ENCODE measurements at places on chromosomes 7 and 10. TPM values are rescaled to one million over a fixed set of nuclear protein-coding genes. Genes with fewer than 3 reads are reported as not detected.
A peak's percentile ranks its signal among the peaks of the same experiment; 100 is the strongest.

DNA sequence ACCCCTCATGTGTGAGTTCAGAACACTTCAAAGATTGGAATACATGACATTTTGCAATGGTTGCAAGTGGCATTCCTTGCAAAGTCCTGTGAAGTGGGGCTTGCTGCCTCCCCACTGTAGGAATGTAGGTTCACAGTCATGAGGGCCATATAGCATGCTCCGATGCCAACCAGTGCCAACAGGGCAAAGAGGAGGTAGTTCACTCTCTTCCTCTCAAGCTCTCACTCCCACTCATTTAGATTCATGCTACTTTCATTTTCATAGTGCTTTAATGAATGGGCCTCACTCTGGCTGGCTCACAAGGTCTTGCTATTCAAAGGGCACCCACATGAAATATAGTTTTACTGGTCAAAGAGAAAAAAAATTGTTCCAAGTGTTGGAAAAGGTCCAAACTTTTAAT, 169.9 kb upstream of the AOAH start:
- H3K27ac ChIP-seq: no peak overlapping the region
- H3K4me3 ChIP-seq: no peak overlapping the region
- no peaks in the 10 kb centered on the region for H3K36me3 ChIP-seq
- no peak for DNase-seq
- no peaks in the 10 kb centered on the region for H3K4me1 ChIP-seq

PRKG1 gene
- total RNA-seq: 0.68 TPM

- DNase-seq: no peak
- no peaks in the 10 kb centered on the region for H3K4me1 ChIP-seq
- no peaks in the 10 kb centered on the region for H3K36me3 ChIP-seq
- H3K4me3 ChIP-seq: no peak overlapping the region
- H3K27me3 ChIP-seq: no peaks in the 10 kb centered on the region
- H3K27ac ChIP-seq: no peak overlapping the region
Observed at GRCh38 chr7:129163875-129164544, 19.5 kb downstream of the TSPAN33 start.

ZNF511 gene
- 40.1 TPM for total RNA-seq

- no peaks in the 10 kb centered on the region for H3K4me1 ChIP-seq
- H3K27ac ChIP-seq: no peak overlapping the region
- DNase-seq: no peak
- H3K27me3 ChIP-seq: no peaks in the 10 kb centered on the region
- no peak overlapping the region for H3K4me3 ChIP-seq
Observed at GRCh38 chr10:101894266-101894665, 50.7 kb upstream of the KCNIP2 start.

- H3K36me3 ChIP-seq: no peaks in the 10 kb centered on the region
- H3K27me3 ChIP-seq: no peaks in the 10 kb centered on the region
- no peak overlapping the region for H3K27ac ChIP-seq
- DNase-seq: no peak
Observed at GRCh38 chr10:45155784-45156183, 155.1 kb downstream of the ZNF22 start.

DNA sequence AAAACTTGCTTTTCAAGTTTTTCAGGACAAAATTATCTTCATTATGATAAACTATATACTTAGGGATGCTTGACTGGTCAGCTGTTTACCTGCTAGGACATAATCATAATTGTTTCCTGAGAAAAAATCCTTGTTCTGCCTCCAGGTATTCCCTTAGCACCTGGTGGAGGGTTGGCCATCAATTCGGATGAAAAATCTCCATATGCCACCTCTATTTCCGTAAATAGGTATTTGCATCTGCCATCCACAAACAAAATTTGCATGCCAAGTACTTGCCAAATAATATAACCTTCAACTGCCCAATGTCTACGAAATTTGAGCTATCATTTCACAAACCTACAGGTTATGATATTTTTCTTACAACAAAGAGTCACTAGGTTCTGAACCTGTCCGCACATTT, 126.2 kb downstream of the RNF133 start:
- H3K4me3 ChIP-seq: no peak overlapping the region
- no peak overlapping the region for H3K27ac ChIP-seq
- no peak for DNase-seq
- no peaks in the 10 kb centered on the region for H3K27me3 ChIP-seq
- no peaks in the 10 kb centered on the region for H3K4me1 ChIP-seq

NPTX2 gene
- not detected for total RNA-seq

C10orf53 gene
- total RNA-seq: not detected

GRCh38 chr10:79473496-79474095, 28.2 kb upstream of the ZCCHC24 start:
- H3K27me3 ChIP-seq: no peaks in the 10 kb centered on the region
- H3K4me1 ChIP-seq: peaks cover 14% of the 10 kb centered on the region
- H3K36me3 ChIP-seq: no peaks in the 10 kb centered on the region
- H3K27ac ChIP-seq: no peak overlapping the region
- DNase-seq: no peak

SH2D4B gene
- total RNA-seq: 0.24 TPM

- no peak overlapping the region for H3K27ac ChIP-seq
- H3K36me3 ChIP-seq: no peaks in the 10 kb centered on the region
- no peak overlapping the region for H3K4me3 ChIP-seq
- DNase-seq: no peak
- H3K4me1 ChIP-seq: peaks cover 6% of the 10 kb centered on the region
- H3K27me3 ChIP-seq: no peaks in the 10 kb centered on the region
Observed at GRCh38 chr7:103626776-103627175, 180.8 kb upstream of the SLC26A5 start.

DNA sequence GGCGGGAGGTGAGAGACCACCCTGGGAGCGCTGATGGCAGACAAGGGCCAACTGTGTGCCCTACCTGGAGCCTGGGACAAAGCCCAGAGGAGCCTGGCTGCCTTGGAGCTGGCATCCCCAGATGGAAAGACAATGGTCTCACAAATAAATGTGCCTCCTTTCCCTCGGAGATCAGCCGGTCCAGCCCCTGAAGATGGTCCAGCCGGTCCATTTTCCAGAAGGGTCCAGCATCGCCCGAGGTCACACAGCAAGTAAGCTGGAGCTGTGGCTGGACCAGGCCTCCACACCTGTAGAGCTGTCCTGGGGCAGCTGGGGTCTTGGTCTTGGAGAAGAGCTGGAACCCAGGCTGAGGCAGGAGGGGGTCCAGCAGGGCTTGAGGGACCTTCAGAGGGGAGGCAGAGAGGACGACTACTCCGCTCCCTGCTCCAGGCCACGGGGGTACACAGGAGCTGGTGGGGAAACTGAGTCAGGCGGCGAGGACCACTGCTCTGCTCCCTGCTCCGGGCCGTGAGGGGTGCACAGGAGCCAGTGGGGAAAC, 3.6 kb downstream of the ELFN1 start:
- H3K36me3 ChIP-seq: no peaks in the 10 kb centered on the region
- no peak overlapping the region for H3K27ac ChIP-seq
- no peak overlapping the region for H3K4me3 ChIP-seq
- peaks cover 76% of the 10 kb centered on the region for H3K27me3 ChIP-seq
- no peak for DNase-seq

GRCh38 chr10:121998462-121998861, 9.5 kb downstream of the TACC2 start:
- no peak for DNase-seq
- no peak overlapping the region for H3K27ac ChIP-seq
- no peak overlapping the region for H3K4me3 ChIP-seq
- H3K36me3 ChIP-seq: no peaks in the 10 kb centered on the region

ATP6V0A4 gene
- total RNA-seq: 4.8 TPM

GRCh38 chr10:8463853-8464252, 409.4 kb downstream of the GATA3 start:
- no peak overlapping the region for H3K27ac ChIP-seq
- H3K27me3 ChIP-seq: no peaks in the 10 kb centered on the region
- no peak overlapping the region for H3K4me3 ChIP-seq
- no peaks in the 10 kb centered on the region for H3K4me1 ChIP-seq
- DNase-seq: no peak

CLRN3 gene
- total RNA-seq: not detected

GRCh38 chr10:128867210-128867609, 599.8 kb upstream of the MGMT start:
- no peaks in the 10 kb centered on the region for H3K4me1 ChIP-seq
- no peak overlapping the region for H3K27ac ChIP-seq
- no peaks in the 10 kb centered on the region for H3K36me3 ChIP-seq

DNA sequence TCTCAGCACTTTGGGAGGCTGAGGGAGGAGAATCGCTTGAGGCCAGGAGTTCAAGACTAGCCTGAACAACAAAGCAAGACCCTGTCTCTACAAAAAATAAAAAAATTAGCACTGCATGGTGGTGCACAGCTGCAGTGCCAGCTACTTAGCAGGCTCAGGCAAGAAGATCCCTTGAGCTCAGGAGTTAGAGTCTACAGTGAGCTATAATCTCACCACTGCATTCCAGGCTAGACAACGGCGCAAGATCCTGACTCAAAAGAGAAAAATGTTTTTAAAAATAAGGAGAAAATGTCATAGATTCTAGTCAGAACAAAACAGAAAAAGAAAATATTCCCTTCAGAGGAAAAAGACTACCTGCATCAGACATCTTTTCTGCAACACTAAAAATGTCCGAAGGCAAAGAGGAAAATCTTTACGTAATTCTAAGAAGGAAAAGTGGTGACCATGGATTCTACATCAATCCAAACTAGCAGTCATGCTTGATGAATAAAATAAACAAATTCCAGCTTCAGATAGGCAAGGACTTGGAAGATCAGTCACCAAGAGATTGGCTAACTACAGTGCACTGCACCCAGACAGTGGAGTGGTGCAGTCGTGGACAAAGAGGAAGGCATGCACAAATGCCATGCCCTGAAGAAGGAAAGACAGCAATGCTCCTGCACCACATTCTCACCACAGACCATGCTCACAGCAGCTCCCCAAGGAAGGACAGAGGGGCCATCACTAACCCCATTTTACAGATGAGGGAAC, 54.3 kb downstream of the ERCC6 start:
- H3K27ac ChIP-seq: no peak overlapping the region
- no peaks in the 10 kb centered on the region for H3K4me1 ChIP-seq
- H3K36me3 ChIP-seq: peaks cover 27% of the 10 kb centered on the region
- H3K27me3 ChIP-seq: no peaks in the 10 kb centered on the region

DNA sequence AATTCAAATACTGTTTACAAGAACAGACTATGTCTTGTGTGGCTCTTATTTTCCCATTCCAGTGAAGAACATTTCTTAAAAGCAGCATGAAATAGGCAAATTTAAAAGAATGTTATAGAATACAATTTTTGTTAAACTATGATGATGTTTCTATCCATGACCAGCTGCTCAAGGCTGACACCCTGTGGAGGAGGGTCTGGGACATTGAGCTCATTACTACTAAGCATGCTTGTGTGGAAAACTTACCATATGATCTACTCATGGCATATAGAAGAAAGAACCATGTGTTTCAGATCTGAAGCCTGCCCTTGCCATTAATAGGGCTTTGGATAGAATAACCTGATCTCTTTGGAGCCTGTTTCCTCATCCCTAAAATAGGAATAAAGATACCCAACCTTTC, 125.0 kb downstream of the FOXP2 start:
- H3K4me3 ChIP-seq: no peak overlapping the region
- no peaks in the 10 kb centered on the region for H3K36me3 ChIP-seq
- H3K27me3 ChIP-seq: no peaks in the 10 kb centered on the region

TYW1 gene
- total RNA-seq: 12.6 TPM

- H3K4me1 ChIP-seq: no peaks in the 10 kb centered on the region
- no peak overlapping the region for H3K4me3 ChIP-seq
- H3K27me3 ChIP-seq: no peaks in the 10 kb centered on the region
Observed at GRCh38 chr10:78715435-78715834, 353.3 kb upstream of the ZMIZ1 start.

CNPY1 gene
- not detected for total RNA-seq

ELFN1 gene
- 0.09 TPM for total RNA-seq

DNA sequence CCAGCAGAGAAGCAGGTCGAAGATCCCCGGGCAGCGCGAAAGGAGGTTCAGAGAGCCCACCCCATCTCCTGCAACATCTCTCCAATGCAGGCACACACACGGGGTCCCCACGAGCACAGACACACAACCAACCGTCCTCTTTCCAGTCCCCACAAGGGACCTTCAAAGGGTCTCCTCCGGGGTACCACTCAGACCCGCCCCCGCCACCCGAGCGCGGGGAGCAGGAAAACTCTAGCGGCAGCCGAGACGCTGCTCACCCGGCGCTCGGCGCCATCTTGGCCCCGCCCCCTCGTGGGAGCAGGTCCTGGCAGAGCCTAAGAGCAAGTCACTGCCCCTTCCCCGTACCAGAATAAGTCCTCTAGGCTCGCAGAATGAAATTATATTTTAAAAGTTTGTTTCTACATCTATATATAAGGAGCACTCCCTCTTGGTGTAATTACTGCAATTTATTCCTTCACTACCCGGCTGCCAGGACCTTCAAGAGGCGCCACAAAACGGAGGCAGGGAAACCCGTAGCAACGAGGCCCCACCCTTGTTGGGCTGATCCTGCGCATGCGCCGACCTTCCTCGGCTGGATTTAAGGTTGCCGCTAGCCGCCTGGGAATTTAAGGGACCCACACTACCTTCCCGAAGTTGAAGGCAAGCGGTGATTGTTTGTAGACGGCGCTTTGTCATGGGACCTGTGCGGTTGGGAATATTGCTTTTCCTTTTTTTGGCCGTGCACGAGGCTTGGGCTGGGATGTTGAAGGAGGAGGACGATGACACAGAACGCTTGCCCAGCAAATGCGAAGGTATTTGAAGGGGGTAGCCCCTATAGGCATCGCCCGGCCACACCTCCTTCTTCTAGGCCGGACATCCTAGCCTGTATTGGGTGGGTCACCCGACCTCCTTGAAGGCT, at the start of the genes CNPY4 and TAF6:
Gene CNPY4, plus strand, starts transcription at position 563 of the 898 bp plus-strand sequence. Its CDS starts 111 bp downstream, at position 674.
Gene TAF6, minus strand, starts transcription at position 287 of the 898 bp plus-strand sequence. CDS start 5,149 bp downstream, outside the sequence.
- DNase-seq: peak; percentile 96
- no peaks in the 10 kb centered on the region for H3K36me3 ChIP-seq
- peak within 1 kb of the TSS; percentile 52 for H3K27ac ChIP-seq
- peak within 1 kb of the TSS; percentile 76 for H3K4me3 ChIP-seq
- H3K4me1 ChIP-seq: peaks cover 5% of the 10 kb centered on the region
- H3K27me3 ChIP-seq: no peaks in the 10 kb centered on the region

DNA sequence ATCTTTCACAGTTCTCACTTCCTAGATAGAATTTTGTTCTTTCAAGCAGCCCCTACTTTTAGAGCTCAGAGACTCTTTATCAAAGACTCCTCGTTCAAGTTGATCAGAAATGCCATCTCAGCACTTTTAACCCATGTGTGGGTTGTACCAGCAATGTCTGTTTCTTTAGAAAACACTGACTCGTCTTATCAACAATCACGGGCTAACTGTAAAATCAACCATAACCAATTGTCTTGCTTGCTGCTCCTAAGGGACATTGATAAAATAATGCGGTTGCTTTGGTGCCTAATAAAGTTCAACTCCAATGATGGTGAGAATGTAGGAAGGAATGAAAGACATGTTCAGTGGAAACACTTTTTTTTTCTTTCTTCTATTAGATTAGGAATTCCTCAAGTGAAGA, 12.9 kb upstream of the CDK6 start:
- no peaks in the 10 kb centered on the region for H3K36me3 ChIP-seq
- no peak overlapping the region for H3K4me3 ChIP-seq
- no peak for DNase-seq

DNA sequence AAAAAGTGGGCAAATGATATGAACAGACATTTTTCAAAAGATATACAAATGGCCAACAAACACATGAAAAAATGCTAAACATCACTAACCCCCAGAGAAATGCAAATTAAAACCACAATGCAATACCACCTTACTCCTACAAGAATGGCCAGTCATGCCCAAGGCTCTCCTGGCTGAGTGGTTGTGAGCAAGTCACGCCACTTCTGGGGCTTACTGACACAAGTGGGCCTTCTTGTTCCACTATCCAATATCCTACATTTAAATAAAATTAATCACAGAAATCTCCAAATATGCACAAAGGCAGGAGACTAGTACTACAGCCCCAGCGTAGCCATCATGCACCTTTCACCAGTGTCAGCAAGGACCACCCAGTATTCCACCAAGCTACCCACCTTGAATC, 181.9 kb downstream of the TNS3 start:
- no peak overlapping the region for H3K4me3 ChIP-seq
- DNase-seq: no peak
- H3K27ac ChIP-seq: no peak overlapping the region
- no peaks in the 10 kb centered on the region for H3K4me1 ChIP-seq
- H3K36me3 ChIP-seq: peaks cover 70% of the 10 kb centered on the region
